ENCODE measurements at places on chromosomes 6 and 20.

DNA sequence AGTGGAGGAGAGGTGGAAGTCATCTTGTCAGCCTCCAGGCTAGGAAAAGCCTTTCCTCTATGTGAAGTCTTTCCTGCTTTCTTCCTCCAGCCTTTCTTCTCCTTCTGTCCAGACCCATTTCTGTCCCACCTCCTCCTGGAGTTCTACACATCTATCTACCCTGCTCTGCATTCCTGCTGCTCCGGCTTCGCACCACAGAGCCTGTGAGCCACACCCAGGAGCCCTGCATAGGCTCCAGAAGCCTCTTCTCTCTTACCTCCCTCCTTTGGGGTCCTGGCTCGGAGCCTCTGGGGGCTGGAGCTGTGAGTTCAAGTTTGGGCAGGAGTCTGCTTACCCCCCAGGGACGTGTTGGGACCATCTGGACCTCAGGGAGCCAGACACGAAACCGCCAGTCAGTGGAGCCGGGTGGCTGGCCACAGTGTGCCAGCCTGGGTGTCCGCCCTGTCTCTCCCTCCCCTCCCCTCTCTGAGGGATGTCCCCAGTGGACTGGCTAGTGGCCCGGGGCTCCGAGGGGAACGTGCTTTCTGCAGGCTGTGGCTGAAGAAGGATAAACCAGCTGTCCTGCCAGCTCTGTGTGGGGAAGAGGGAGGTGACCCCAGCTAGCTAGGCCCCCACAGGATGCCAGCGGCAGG, 99.2 kb downstream of the VEGFA start:
- DNase-seq: no peak

- peak; percentile 76 for DNase-seq
Observed at GRCh38 chr20:62301773-62302340, 940 bp upstream of the ADRM1 start.

- DNase-seq: no peak
Observed at GRCh38 chr6:9745966-9746365, 668.9 kb downstream of the TFAP2A start.

DNA sequence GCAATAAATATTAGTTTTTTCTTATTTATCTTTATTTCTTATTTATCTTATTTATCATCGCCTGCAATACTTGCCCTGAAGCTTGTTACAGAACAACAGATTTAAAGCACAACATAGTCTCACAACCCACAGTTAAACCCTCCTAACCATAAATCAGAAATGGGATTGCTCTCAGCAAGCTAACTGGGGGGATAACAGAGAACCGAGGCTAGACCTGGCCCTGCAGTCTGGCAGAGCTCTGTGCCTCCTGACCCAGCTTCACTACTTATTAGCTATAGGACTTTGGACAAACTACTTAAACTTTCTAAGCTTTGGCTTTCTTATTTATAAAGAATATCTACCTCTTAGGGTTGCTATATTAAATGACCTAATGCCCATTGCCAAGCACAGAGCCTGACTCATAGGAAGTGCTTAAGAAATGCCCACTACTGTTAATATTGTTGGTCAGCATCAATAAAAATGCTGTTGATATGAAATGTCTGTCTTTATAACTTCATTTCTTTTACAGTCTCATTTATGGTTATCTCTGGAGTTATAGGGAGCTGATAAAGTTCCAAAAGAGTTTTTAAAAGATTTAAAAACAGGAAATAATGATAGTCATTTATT, 87.9 kb upstream of the BEND6 start:
- DNase-seq: no peak

- no peak for DNase-seq
Observed at GRCh38 chr6:131383421-131384411, 189.3 kb upstream of the ARG1 start.

DNA sequence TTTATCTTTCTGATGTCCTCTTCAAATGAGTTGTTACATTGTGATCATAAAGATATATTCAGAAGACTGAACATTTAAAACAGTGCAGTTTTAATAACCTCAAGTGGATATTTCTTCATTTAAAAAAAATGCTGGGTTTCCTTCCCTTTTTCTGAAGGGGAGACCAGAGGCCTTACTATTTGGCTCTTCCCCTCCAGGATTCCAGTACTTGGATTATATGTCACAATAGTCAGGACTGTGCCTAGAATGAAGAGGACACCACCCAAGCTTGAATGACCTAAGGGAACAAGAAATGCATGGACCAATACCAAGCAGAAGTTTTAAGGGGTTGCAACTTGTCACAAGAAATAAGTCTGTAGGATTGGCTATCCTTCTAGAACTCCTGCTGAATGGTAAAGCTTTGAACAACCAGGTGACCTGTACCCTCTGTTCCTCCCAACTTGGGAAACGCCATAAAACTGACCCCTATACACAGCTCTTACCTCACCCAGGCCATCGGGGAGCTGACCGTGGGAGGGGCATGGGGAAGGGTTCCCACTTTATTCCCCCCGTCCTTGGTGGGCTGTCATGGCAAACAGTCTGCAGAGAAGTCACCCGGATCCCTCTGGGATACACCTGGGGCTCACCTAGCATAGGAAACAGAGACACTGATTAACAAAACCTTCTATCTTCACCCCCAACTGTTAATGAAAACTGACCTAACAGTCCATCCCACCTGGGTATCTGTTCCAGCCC, 2.0 kb downstream of the FRS3 start:
- DNase-seq: no peak

DNA sequence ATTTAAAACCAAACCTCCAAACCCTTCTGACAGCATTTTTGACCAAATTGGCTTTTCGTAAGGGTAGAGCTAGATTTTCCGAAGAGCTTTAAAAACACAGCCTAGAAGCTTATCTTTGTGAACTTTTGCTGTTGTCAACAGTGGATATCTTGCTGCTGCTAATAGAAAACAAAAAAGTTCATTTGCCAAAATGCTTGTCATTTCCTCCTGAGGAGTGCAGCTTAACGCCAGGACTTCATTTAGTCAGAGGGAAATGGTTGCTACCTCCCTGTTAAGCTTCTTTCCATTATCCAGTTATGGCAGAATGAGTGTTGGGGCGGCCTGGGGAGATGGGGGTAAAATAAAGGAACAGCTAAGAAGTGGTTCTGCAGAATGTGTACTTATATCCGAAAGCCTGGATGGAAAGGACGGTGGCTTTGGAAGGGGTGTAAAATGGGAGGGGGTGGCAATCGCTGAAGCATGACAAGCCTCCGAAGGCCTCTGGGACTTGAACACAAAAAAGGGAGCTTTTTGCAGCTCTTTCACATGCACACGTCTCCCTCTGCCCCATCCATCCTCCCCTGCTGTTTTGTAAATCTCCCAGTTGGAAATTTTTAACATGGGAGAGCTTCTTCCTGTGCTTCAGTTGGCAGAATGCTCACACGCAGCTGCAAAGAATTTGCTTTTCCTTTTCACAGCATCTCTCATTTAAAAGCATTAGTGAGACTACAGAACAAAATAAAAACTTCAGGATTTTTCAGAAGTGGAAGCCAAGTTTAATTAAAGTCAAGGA, 22.5 kb downstream of the JARID2 start:
- no peak for DNase-seq

DNA sequence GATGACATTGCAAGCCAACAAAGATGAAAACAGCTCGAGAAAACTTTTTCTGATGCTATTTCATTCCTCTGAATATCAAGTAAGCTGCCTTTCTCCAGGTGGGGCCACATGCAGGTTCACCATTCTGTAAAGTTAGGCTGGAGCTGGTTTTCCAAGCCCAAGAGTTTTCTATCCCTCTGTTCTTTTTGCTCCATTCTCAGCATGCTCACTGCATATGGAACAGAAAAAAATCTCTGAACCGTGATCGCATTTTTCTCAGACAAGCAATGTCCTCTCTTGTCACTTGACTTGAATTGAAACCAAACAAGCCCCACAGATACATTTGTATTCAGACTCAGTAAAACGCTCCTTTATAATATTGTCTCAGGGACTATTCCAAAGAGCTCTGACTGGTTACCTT, 451.6 kb downstream of the FRK start:
- DNase-seq: no peak

- no peak for DNase-seq
Observed at GRCh38 chr20:59985864-59986263, 27.6 kb downstream of the CDH26 start.

GRCh38 chr6:36625158-36625919, 31.2 kb downstream of the SRSF3 start:
- no peak for DNase-seq

Data from stimulated activated CD4-positive, alpha-beta T cell treated with anti-CD3 and anti-CD28 coated beads, Interleukin-1b, Interleukin-23, amount 100 ng/mL, for 24 hours (primary cell).